ENCODE measurements at places on chromosomes 12 and 14.

DNA sequence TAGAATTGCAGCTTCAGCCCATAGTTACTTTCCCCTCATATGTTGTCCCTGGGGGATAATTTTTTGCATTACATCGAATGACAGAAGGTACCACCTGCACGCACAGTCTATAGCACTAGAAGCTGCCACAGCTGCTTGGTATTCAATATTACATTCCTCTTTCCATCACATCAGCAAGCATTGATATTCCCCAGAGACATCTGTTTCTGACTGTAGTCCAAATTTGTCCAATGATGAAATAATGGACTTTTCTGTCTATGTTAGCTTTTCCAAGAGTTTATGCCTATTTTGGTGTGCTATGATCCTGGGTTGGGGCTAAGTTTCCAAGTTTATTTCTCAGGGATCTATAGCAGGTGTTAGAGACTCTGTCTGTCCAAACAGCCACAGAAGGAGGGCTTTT is 335.4 kb downstream of the LRIG3 start:
- no peak for DNase-seq

- no peak for DNase-seq
Observed at GRCh38 chr12:6461401-6462233, 8.9 kb downstream of the VAMP1 start.

- DNase-seq, result peak; percentile 21
Observed at GRCh38 chr14:21039585-21040369, 2.4 kb upstream of the RNASE7 start.

- no peak for DNase-seq
Observed at GRCh38 chr12:131098178-131098981, 144.7 kb downstream of the ADGRD1 start.

DNA sequence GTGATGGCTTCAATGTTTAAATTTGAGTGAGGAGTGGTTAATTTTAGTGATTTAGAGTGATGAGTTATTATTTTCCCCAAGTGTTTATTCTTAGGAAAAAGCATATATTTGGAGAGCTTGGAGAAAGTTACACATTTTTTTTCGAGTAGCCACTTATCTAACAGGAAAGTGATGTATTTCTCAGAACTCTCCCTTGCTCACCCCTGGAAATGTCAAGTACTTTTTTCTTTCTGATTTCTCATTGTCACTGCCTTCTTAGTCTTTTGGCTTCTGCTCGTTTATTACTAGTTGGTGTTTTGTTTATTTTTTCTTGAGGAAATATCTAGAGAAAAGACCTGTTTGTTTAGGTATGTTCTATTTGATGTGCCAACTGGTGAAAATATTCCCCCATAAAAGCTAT is 58.8 kb downstream of the AEBP2 start:
- no peak for DNase-seq

- no peak for DNase-seq
Observed at GRCh38 chr14:95228240-95228639, 70.9 kb upstream of the DICER1 start.

- peak; percentile 75 for DNase-seq
Observed at GRCh38 chr14:31090883-31091764, 64.9 kb upstream of the STRN3 start.

- DNase-seq, result peak; percentile 77
Observed at GRCh38 chr12:55019784-55020183, at the start of gene NEUROD4. TSS of gene NEUROD4 (plus strand) at chr12:55019974. CDS start at chr12:55026440, 6,466 bp downstream.

DNA sequence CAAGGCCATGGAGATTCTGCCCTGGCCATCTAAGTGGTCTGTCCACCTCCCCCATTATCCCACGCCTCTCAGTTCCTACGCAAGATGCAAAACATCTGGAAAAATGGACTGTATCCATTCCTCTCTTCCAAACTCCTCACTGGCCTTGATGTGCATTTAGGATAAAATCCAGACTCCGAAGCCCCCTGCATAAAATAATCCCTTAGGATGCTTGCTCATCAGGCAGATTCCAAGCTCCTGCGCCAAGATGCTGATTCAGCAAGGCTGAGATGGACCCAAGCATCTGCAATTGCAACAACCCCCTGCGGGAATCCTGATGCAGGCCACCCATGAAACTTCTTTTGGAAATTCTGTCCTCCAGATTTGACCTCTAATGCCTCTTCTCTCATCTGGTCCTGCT is 81.6 kb downstream of the SPRING1 start:
- no peak for DNase-seq

GRCh38 chr12:114334395-114334794 is 71.5 kb downstream of the TBX5 start:
- no peak for DNase-seq

GRCh38 chr14:94548999-94549985 is 11.9 kb upstream of the SERPINA4 start:
- peak; percentile 29 for DNase-seq

DNA sequence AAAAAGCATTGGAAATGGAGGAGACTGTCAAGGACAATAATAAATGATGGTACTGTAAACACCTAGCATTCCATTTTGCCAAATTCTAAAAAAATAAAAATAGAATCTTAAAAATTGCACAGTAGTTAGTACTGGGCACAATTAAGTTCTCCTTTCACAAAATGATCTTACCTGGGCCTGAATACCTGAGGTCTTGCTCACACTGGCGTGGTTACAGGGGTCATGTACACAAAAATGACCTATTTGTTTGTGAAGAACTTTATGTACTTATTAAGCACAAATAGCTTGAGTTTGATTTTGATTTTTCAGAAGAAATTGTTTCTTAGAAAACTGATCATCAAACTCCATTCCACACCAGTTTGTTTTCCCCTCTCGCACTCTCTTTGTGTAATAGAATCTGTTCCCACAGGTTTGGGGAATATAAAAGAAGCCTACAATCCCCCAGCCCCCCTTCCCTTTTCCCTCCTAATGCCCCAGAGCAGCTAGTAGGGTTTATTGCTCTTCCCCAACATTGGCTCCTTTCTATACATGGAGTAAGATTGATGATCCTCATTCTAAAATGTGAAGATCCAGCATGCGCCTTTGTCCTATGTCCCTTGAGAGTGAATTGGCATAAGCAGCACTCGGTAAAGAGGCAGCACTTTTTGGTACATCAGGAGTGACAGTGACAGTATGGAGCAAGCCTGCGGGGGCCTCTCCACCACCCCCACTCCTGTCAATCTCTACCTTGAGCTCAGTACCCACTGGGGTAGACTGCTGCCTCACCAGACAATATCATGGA is 204.3 kb downstream of the ASCL1 start:
- DNase-seq, result no peak

- DNase-seq, result no peak
Observed at GRCh38 chr14:103055695-103056094, 1.7 kb downstream of the CDC42BPB start.

GRCh38 chr12:93776581-93777018 is 99.4 kb downstream of the CRADD start:
- no peak for DNase-seq

DNA sequence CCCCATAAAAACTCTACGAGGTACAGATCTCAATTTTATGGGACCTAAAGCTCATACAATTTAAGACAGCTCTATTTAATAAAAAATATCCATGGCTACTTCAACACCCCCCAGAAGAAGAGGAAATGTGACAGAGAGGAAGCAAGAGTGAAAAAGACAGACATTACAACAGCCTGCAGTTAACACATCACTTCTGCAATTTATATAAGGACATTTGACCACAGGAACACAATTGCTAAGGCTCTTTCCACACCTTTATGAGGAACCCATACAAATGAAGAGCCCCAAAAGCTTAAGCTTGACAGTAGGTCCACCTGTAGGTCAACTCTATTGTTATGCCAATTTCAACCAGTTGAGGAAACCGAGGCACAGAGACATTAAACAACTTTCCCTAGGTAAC is 5.6 kb downstream of the OR10P1 start:
- DNase-seq, result no peak

GRCh38 chr12:16622338-16622737 is 16.4 kb upstream of the LMO3 start:
- DNase-seq, result no peak

DNA sequence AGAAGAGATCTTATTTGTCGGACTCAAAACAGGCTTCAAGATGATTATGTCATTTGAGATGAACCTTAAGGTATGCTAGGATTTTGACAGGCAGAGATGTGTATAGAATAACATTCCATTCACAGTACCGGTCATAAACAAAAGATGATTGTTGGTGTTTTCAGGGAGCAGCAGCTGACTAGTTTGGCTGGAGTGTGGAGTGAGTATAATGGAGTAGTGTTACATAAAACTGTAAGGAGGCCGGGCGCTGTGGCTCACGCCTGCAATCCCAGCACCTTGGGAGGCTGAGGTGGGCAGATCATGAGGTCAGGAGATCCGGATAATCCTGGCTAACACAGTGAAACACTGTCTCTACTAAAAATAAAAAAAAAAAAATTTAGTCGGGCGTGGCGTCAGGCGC is 23.9 kb downstream of the SERPINA10 start:
- DNase-seq, result no peak

DNA sequence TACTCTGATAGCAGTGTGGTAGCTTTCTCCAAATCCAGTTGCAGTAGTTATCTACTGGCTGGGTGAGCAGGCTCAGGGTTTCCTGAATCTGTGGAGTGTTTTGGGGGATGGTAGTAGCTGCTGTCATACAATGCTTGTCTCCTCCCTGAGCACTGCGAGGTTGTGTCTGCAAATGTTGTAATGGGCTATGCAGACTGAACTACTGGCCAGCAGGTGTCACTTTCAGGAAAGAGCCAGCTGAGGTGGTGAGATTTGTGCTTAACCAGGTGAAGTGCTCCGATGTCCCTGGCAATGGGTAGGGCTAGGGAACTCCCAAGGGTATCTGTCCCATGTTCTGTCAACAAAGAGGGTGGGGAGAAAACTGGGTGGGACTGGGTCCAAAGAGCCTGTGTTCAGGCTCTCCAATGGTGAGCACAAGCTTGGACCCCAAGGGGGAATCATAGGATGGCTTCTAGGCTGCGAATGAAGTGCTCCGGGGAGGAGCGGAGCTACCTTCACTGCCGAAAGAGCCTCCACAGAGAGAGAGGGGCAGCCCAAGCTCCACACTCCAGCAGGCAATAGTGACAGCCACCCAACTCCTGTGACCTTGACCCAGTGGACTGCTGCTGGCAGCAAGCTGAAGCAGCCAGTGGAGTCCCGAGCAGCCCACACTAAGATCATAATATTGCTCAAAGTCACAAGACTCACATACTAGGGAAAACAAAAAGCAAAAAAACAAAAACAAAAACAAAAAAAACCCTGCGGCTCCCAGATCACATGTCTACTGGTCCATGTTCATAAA is 1324.0 kb upstream of the USP15 start:
- DNase-seq, result no peak

All from NCI-H774 (cell line).